ENCODE measurements at places on chromosomes 12 and 14.
A peak's percentile ranks its signal among the peaks of the same experiment; 100 is the strongest.

- DNase-seq, result no peak
Measured at GRCh38 chr12:121495746-121496145, 85.1 kb downstream of the KDM2B start.

GRCh38 chr12:26651566-26652188 lies 181.3 kb downstream of the ITPR2 start:
- DNase-seq, result no peak

DNA sequence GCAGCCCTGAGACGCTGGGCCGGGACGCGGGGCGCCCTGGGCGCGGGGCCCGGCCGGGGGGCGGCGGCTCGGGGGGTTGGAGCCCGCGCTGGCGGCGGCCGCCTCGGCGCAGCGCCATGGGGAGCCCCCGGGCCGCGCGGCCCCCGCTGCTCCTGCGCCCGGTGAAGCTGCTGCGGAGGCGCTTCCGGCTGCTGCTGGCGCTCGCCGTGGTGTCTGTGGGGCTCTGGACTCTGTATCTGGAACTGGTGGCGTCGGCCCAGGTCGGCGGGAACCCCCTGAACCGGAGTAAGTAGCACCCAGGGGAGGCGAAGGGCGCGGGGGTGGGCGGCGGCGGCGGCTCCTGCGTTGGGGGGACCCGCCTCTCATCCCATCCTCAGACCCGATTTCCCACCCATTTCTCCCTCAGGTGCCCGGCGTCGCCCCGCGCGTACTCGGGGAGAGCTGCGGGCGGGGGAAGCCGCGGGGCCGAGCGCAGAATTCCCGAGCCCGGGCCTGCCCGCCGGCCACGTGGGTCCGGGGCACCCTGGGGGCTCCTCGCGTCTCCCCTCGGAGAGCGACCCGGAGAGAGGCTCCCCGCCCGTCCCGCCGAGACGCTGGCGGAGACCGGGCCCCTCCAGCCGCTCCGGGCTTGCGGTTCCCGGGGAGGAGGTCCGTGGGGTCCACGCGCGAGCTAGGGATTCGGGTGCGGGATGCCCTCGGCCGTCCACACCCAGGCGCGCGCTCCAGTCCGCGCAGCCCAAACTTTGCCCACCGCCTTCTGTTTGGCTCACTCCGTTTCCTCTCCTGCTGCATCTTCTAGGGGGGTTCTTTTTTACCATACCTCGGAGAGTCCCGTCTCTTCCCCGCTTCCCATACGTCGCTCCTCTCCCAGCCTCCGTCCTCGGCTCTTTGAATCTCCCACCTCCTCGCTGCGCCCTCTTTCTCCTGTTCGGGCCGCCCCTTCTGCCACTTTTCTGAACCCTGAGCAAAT lies 807 bp downstream of the B4GALNT3 start:
- peak; percentile 18 for DNase-seq

DNA sequence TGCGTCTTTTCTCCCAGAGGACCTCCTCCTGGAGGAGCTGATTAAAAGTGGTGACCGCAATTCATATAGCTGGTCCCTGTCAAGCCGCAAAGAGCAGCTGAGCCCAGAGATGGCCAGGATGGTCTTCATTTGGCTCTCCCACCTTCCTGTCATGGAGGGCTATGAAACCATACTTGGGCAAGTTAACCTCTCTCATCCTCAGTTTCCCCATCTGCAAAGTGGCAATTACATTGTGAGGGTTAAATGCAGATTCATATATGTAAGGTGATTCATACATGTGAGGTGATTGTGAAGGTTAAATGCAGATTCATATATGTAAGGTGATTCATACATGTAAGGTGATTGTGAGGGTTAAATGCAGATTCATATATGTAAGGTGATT lies 3.6 kb upstream of the TESC start:
- DNase-seq, result no peak

GRCh38 chr14:53127151-53127550 lies 26.0 kb downstream of the DDHD1 start:
- no peak for DNase-seq

DNA sequence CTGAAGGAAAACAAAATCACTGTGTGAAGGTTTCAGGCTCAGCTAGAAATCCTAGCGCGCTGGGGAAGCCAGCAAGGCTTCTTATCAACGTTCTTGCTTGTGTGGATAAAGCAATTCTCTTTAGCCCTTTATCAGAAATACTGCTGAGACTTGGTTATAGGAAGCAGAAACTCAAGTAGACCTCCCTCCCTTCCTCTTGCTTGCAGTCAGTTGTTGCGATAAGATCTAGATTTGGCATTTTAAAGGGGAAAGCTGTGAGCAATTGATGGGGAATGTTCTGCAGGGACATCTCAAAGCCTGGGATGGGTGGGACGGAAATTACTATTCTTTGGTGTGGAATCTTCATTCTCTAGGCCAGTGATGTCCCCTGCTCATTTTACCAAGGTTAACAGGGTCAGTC lies 76.4 kb upstream of the ANO4 start:
- no peak for DNase-seq

DNA sequence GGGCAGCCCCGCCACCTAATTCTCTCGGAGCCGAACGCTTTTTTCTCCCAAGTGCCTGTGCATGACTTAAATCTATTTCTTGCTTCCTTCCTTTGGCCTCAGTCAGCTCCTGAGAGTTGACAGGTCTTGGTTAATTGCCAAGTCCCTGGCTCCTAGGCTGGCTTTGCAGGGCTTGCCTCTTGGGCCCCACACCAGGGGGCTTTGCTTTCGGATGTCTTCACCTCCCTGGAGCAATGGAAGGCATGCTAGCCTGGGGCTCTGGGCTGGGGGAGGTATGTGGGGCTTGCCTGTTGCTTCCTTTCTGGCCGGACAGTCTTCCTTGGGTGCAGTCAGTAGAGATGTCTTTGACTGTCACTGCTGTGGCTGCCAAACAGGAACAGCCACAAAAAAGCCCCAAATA lies 2.2 kb upstream of the KRT80 start:
- no peak for DNase-seq

DNA sequence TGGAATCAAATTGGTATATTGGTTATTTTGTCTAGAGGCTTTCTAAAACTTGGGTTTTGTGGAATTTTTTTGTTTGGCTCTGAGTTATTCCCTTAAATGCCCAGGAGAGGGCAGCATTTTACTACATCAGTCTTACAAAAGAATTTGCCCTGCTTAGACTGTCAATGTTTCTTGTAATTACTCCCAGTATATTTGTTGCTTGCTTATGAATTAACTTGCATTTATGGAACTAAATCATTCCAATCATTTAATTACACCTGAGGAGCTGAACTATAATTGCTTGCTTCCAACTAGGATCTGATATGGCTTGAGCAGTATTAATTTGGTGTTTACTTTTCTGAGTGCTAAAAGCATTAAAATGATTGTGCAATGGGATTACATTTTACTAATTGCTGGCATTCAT lies 48.7 kb downstream of the MIPOL1 start:
- DNase-seq, result no peak

GRCh38 chr14:73741876-73742519 lies 27.8 kb upstream of the PNMA1 start:
- DNase-seq, result no peak

DNA sequence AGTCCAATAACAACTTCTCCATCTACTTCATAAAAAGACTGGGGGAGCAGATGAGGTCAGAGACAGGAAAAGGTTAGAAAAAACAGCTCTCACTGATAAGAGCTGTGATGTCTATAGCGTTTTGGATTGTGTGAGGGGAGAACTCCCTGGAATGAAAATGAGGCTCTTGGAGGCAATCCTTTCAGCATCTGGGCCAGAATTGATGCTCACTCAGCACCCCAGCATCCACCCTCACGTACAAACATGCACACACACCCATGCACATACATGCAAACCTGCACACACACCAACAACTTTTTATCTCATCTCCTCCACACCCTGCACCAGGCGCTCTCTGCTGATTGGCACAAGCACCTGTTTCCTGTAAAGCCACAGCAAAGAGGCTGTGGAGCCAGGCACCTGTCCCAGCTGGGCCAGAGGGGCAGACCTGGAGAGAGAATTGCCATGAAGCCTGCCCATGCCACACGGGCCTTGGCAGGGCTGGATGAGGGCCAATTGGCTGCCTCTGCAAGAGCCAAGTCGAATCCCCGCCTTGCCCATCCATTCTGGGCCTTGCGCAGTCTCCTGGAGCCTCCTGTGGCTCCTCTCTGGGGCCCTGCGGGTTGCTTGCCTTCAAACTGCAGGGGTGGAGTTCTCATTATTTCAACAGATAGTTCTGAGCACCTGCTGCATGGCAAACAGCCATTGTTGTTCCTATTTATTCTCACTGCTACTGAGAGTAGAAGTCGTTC lies 53.1 kb downstream of the SYNE3 start:
- DNase-seq, result peak; percentile 35

DNA sequence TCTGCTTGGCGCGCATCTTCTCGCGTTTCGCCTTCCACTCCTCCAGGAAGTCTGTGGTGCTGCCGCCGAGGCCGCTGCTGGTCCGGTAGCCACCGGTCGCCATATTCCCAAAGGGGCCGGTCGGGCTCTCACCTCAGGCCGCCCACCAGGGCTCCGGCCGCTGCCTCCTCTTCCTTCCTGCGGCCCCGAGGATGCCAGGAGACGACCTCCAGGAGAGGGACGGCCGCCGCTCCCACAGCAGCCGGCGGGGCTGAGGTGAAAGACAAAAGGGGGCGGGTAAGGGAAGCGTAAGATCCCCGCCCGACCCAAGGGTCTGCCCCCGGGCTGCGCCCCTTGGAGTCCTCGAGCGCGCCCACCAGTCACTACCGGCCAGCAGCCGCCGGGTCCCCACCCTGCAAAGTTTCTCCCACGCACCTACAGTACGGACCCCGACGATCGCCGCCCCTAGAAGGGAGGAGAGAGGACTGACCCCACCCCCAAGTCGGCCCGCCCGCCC lies 574 bp downstream of the PAWR start:
- DNase-seq, result no peak

GRCh38 chr14:52263190-52263589 lies 4.3 kb upstream of the PTGDR start:
- DNase-seq, result no peak

DNA sequence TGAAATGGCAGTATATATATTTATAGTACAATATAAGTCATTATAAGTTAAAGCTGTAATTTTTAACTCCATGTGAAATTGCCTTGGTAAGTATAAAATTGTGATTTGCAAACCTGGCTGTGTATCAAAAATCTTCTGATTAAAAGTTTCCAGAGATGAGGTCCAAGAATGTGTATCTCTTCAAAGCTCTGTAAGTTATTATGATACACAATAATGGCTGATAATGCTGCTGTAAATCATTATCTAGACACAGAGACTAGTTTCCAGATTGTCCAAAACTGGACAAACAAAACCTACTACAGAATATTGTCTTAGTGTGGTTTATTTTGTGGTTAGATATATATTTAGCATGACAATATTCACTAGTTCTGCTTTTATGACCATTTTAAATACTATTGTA lies 514.8 kb downstream of the SLC6A15 start:
- DNase-seq, result no peak

GRCh38 chr14:100470523-100470897 lies 116.7 kb downstream of the BEGAIN start:
- no peak for DNase-seq

GRCh38 chr14:60211153-60211552 lies 37.9 kb upstream of the PPM1A start:
- no peak for DNase-seq

All from activated effector memory CD4-positive, alpha-beta T cell treated with Interleukin-2 at 50 U/mL for 16 hours (primary cell).